ENCODE measurements at places on chromosomes 5 and 9.

DNA sequence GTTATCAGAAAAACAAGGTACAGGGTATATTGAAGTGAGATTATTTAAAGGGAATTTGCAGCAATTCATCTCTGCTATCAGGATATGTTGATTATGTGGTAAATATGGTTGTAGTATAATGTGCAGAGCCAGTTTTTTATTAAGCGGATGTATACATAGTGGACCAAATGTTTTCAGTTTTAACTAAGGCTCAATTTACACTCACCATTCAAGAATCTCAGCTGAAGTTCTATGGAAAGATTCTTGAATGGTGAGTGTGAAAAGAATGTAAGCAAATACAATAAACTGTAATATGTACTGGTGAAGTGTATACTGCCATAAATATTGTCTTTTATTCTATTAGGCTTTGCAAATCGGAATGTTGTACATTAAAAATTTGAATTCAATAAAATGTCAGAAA is 895.9 kb upstream of the CDH10 start:
- DNase-seq = no peak

DNA sequence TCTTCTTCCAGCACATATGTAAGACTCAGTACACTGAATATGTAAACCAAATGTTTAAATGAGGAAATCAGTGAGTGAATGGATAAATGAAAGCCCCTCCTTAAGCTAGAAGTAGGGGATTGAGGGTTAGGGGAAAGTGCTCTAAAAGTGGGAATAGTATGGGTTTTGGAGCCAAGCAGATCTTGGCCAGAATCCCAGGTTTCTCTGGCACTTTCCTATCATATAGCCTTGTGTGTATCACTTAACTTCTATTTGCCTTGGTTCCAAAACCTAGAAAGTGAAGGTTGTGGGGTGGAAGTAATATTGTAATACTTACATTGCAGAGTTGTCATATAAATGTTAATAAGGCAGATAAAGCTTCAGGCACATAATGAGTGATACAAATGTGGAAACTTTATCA is 45.0 kb upstream of the SV2C start:
- DNase-seq = no peak

GRCh38 chr9:32554107-32554506 is 1.7 kb upstream of the TOPORS start:
- DNase-seq = no peak

DNA sequence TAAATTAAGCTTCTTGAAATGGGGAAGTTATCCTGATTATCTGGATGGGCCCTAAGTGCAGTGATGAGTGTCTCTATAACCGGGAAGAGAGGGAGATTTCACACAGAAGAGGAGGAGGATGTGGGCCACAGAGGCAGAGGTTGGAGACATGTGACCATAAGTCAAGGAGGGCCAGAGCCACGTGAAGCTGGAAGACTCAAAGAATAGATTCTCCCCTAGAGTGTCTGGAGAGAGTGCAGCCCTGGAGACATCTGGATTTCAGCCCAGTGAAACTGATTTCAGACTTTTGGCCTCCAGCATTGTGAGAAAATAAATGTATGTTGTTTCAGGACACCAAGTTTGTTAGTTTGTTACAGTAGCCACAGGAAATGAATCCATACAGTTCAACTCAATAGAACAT is 442.9 kb downstream of the NTRK2 start:
- no peak for DNase-seq

DNA sequence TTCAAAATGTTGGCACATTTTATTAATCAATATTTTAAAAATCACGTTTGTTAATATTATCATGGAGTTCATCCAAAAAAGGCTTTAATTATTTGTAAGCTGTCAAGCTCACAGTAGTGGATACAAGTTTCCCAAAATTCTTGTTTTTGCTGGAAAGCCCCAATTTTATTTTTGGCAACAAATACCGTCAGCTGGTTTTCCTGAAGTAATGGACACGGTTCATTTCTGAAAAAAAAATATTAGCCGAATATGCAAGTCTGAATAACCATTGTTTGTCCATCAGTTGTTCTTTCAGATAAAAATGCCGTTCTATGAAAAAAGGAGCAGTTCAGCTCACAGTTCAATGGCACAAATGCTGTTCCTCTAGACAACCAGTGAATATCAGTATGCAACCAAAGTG is 101.5 kb upstream of the RAI14 start:
- DNase-seq = no peak

GRCh38 chr9:114278881-114279570 is 43.9 kb upstream of the ORM1 start:
- DNase-seq = no peak

GRCh38 chr5:97377582-97377981 is 194.5 kb upstream of the RIOK2 start:
- DNase-seq = no peak

GRCh38 chr5:112918679-112919078 is 3.3 kb downstream of the REEP5 start:
- DNase-seq = no peak

- no peak for DNase-seq
Measured at GRCh38 chr5:151868451-151868850, 56.2 kb downstream of the GLRA1 start.

GRCh38 chr9:13974891-13975290 is 339.1 kb downstream of the NFIB start:
- DNase-seq = no peak

- DNase-seq = no peak
Measured at GRCh38 chr5:6792376-6792775, 79.1 kb downstream of the TENT4A start.

Measured in stimulated activated CD8-positive, alpha-beta memory T cell treated with anti-CD3 and anti-CD28 coated beads, Interleukin-15, amount 100 ng/mL, for 48 hours (primary cell).